ENCODE measurements at places on chromosomes 4 and X.

DNA sequence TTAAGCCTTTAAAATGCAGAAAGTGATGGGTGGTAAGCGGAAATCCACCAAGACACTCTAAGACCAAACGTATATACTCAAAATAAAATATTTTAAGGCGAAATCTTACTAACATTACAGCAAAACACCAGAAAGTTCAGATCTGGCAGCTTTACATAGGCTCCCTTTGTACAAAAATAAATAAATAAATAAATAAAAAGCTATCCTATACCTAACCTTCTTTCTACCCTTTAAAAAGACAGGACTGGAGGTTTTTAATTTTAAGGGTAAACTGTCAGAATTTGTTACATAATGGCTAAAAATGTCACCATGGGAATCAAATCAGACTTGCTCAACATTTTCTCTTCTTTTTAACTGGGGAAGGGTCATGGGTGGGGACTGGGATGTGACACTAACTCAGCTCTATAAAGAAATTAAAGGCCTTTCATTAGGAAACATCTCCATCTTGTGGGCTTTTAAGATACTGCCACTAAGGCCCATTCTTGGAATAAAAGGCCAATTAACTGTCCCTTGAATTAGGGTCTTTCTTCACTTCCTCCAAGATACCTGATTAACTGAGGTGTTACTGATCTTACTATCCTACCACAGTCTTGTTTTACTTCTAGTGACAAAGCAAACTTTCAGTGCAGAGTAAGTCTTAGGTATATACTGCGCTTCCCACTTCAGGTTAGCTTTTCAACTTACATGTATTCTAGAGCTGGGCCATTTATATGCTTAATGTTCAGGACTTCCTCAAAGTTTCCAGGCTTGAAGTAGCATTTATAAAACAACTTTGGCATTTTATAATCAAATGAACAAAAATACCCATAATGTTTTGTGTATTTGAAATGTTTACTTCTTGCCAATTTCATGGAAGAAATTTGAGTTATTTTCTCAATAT, 13.3 kb downstream of the HNRNPD start:
- no peak for DNase-seq

GRCh38 chrX:101482296-101482695, 3.0 kb upstream of the ARMCX4 start:
- no peak for DNase-seq

DNA sequence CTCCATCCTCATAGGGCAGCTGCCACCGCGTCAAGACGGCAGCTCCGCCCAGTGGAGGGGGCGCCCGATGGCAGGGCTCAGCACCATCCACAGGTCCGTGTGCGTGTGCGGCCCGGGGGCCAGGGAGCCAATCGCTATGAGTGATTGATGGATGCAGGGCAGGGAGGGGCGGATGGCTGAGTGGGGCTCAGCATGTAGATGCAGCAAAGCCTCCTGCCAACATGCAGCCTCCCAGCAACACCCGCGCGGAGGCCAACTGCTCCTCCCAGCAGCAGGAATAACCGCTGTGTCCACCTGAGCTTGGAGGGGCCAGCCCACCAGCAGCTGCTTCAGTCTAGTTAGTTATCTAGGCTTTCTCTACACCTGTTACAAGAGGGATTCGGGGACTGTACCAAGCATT, 77.4 kb downstream of the MTMR1 start:
- DNase-seq, result no peak

- DNase-seq, result no peak
These were observed 1026.0 kb downstream of the ADGRL3 start for GRCh38 chr4:62226082-62226481.

DNA sequence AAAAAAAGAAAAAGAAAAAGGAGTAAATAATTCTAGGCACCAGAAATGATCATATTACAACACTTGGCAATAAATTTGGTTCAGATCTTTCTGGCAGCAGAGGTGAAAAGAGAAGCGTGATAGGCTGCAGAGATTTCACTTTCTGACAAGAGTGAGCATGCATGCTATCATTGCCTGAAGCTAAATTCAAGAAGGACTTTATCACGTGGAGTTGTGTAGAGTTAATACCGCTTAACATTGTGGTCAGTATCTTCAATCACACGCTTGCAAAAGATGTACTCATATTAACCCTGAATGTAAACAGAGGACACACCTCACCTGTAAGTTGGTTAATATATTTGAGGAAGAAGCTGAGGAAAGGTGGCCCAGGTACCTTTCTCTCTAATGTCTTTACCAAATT, 31.4 kb upstream of the RBPJ start:
- DNase-seq, result no peak

GRCh38 chrX:17689971-17690409, 47.3 kb upstream of the SCML1 start:
- peak; percentile 1 for DNase-seq

DNA sequence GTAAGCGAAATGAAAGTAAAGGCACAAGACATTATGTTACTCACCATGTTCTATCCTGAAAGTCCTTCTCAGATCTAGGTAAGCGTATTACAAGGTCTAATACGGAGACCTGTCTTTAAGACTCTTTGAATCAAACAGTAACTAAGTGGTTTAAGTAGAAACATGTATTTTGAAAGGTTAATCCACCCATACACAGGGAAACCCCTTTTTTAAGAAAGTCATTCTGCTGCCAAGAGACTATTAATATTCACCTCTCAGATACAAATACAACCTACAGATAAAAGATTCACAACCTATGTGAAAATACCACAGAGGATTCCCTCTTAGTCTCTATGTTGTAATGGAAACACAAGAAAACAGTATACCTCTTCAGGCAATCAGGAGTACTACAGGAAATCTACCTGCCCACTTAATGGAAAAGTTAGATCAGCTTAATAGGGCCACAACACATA, 63.2 kb upstream of the TNIP3 start:
- no peak for DNase-seq

GRCh38 chrX:121191779-121192178, 144.4 kb downstream of the GLUD2 start:
- no peak for DNase-seq

DNA sequence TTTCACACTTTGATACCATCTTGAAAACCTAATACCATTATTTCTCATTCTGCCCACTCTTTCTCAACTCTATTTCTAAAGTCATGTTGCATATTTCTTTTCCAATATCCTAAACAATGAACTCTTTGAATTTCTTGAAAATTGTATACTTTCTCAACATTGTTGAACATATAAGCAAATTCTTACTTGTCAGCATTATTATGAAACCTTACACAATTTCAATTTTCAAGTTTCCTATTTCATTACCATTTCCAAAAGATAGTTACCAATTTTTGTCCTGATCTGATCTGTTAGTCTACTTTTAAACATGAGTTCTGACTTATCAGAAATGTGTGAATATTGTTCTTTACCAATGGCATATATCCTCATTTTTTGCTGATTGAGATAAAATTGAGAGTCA, 806.3 kb upstream of the IGFBP7 start:
- DNase-seq, result no peak

DNA sequence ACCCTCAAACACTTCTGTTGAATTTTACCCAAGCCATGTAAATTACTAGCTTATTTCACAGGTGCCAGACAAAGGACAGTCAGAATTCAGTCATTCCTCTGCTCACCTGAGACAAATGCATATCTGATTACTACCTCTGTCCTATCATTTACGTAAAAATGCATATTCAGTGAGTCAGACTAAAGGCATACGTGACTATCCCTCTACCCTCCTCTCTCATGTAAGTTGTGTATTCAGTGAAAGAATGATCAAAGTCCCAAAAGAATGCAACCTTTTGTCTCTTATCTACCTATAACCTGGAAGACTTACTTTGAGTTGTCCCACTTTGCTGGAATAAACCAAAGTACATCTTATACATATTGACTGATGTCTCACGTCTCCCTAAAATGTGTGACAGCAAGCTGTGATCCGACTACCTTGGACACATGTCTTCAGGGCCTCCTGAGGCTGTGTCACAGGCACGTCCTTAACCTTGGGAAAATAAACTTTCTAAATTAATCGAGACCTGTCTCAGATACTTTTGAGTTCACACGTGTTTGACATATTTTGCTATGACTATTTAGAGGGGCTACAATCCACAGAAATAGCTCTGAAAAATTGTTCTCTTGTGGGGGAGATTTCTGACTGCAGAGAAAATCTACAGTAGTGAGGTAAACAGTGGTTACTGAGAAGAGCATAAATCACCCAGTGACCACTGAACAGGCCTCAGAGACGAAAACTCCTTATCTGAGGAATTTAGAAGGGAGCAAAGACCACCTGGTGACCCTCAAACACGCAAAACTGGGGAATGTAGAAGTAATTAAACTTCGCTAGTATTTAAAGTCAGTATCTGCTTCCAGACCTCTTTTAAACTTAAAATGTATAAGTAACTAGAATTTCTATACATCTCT, 1575.8 kb downstream of the STIM2 start:
- DNase-seq, result no peak

GRCh38 chrX:42384956-42385355, 393.0 kb downstream of the PPP1R2C start:
- DNase-seq, result no peak

- DNase-seq, result no peak
These were observed 650.8 kb downstream of the PCDH7 start for GRCh38 chr4:31370866-31371465.

GRCh38 chr4:4711902-4712301, 147.6 kb upstream of the MSX1 start:
- DNase-seq, result no peak

DNA sequence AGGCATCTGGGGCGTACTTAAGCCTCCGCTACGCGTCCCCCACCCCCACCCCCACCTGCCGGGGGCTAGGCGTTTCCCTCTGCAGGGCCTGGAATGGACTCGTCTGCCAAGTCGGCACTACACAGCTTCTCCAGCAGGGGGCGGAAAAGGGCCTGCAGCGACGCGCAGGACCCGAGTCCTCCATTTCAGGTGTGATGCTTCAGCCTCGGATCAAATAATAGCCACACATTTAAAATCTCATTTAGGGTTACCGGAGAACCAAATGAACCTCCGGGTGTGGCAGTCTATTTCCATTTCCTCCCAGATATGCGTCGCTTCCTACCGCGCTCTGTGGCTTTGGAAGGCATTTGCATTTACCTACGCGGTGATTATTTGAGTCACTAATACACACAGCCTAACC, 2.9 kb downstream of the PAK3 start:
- peak; percentile 30 for DNase-seq

DNA sequence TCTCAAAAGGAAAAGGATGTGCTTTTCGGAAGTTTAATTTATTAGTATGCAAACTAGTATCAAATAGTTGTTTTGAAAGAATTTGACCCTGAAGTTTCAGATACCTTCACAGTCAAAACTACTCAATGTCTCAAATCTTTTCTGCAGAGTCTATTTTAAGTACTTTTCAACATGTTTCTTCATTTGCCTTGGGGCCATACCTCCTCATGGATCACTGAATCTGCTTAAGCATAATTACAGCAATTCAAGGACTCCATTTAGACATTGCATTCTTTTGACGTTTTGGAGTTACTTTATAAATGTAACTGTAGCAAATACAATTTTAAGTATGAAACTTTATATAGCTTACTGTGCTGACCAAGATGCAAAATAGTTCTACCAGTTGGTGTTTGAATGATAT, 25.5 kb downstream of the PALLD start:
- DNase-seq, result no peak

- DNase-seq, result no peak
These were observed 4.2 kb downstream of the MYL5 start for GRCh38 chr4:678331-679103.

- DNase-seq, result no peak
These were observed 24.4 kb upstream of the PLA2G12A start for GRCh38 chr4:109754093-109754857.

DNA sequence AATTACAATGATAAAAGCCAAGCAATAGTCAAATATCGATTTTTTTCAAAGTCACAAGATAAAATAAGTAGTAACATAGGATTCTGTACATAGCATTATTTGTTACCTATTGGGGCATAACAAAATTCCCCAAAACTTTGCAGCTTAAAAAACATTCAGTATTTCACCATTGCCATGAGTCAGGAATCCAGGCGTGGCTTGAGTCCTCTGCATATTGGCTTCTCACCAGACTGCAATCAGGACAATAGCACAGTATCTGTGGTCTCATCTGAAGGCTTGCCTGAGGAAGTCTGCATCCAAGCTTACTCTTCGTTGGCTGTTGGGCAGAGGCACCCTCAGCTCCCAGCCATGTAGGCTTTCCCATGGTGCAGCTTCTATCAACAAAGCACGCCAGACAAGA, 6.2 kb upstream of the CTBP1 start:
- DNase-seq, result no peak

GRCh38 chr4:138501614-138502013, 259.5 kb upstream of the SLC7A11 start:
- DNase-seq, result no peak

DNA sequence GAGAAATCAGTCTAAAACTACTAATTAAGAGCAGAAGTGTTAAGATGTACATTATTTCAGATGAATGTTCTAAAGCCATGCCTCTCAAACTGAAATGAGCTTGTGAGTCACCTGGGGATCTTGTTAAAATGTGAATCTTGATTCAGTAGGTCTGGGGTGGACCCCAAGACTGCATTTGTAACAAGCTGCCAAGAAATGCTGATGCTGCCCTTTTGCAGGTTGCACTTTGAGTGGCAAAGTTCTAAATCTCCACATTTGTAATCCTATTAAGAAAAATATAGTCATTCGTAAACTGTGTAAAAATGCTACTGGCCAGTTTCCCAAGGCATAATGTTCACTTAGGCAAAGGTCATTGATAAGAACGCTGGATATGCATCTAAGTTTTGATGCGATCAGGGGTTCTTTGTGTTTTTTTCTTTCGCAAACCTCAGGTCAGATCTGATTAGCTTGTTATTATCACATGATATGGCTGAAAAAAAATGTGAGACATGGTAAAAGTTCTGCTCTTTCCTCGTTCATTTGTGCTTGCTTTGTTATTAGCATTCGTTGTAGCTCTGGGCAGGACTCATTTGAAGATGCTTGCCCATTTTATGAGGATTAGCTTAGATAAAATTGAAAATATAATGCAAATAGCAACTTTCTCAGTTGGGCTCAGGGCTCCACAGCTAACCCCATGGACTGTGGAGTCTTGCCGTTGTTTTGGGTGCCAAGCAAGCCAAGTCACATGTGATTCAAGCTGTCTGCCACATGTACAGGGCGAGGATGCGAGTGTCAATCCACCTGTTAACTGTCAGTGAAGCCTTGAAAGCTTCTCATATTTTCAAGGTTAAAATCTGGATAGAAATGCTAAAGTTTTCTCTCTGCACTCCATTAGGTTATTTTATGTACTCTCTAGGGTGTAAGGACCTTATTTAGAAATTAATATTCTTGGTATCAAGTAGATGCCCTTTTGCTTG, 12.1 kb downstream of the TBC1D1 start:
- no peak for DNase-seq

GRCh38 chr4:165806613-165807012, 66.4 kb upstream of the TLL1 start:
- DNase-seq, result no peak
